ENCODE measurements at places on chromosomes 2 and 18.

GRCh38 chr18:41870191-41870590 is 84.8 kb upstream of the PIK3C3 start:
- no peak for DNase-seq

DNA sequence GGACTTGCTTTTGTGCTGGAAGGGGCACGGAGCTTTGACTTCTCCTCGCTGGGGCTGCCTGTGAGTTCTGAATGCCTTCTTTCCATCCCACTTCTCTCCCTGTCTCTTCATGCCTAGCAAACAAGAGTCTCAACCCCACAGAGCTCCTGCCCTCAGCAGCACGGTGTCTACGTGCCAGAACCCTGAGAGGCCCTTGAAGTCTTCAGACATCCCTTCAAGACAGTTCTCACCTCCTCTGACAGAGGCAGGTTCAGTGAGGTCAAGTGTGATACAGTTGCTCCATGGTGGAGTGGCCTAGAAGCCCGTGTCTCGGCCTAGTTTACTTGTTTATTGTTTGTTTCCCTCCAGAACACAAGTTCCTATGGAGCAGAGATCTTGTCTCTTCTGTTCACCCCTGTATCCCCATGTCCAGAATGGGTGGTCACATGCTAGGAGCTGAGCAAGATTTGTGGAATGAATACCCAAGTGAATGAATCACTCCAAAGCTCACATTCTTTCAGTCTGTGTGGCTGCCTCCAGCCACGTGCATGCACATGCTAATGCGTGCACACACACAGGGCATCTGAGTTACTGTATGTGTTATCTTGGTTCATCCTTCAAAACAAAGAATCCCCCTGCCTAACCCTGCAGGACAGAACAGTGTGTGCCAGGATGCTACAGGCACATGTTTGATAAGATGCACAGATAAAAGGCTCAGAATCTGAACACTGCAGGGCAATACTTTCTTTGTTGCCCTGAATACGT is 391.6 kb downstream of the NBAS start:
- DNase-seq = no peak

- no peak for DNase-seq
Observed at GRCh38 chr2:67272195-67272594, 124.9 kb upstream of the ETAA1 start.

DNA sequence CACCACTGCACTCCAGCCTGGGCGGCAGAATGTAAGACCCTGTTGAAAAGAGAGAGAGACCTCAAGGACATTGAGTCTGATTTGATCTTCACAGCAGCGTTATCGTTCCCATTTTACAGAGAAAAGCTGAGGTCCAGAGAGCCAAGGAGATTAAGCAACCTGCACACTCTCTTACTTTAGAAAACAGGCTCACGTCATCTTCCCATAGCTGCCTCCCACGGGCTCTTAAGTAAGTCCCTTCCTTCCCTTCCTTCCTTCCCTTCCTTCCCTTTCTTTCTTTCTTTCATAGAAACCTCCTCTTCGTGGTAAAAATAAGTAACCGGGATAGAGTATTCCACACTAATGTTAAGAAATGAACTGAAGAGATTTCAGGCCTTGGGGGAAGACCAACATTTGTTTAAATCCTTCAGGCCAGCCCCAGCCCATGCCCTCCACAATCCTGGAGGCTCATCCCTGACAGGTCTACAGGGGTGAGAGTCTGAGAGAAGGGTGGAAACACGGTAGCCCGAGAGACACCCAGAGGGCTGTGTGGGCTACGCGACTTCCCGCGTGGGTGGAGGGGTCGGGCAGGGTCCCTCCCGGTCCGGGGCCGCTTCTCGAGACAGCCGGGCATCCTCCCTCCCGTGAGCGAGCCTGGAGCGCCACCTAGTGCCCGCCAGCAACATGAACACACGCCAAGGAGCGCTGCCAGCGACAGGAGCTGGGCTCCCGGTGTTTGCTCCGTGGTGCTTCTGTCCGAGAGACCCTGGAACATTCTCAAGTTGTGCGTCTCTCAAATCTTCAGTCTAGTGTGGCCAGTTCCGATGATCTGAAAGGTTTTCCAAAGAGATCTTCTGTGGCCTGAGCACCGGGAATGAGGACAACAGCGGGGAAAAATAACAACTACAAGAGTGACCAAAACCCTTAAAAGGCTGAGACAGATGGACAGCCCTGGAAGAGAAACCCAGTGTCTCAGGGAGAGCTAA is 160.3 kb downstream of the INO80D start:
- DNase-seq = peak; percentile 42

- no peak for DNase-seq
Observed at GRCh38 chr2:177599139-177599688, 206.6 kb downstream of the AGPS start.

- DNase-seq = no peak
Observed at GRCh38 chr2:24872344-24873115, 47.5 kb downstream of the ADCY3 start.

- DNase-seq = no peak
Observed at GRCh38 chr2:180508458-180508857, 471.9 kb upstream of the UBE2E3 start.

GRCh38 chr2:72998234-72998651 is 73.3 kb downstream of the SFXN5 start:
- no peak for DNase-seq

DNA sequence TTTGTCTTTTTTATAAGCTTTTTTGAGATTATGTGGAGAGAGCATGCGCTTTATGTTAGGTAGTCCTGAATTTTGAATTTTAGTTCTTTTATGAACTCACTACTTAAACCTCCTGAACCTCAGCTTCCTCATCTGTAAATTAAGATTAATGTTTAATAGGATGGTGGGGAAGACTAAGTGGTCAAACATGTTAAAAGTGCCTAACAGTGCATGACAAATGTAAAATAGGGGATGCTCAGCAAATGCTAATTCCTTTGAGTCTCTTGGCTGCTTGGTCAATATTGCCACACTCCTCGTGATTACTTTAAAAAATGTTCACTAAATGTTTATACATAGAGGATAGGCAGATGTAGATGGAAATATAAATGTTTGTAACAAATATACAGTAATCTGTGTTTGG is 6.8 kb downstream of the BIRC6 start:
- DNase-seq = no peak

DNA sequence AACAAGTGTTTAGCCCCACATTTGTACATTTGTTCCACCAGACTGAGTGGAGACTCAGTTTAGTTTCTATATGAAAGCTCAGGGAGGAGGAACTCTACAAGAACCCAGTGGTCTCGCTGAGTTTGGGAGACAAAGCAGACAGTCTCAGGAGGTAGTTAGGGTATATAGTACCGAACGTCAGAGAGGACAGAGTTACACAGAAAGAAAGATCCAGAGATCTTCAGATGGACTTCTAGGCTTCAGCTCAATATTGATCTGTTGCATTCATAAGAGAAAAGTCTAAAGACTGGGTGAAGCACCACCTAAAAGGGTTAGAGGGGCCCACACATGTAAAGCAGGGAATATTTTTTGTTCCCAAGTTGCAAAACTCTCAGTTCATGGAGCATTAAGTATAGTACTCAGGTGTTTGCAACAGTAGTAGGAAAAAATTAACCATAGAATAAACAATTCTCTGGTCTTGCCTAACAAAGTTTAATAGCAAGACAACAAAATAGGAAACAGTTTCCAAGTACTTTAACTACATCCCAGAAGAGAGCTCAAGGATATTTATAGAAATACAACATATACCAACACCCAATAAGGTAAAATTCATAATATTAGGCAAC is 4.2 kb downstream of the TFPI start:
- DNase-seq = no peak

GRCh38 chr2:73985308-73986084 is 786 bp downstream of the TET3 start:
- peak; percentile 76 for DNase-seq

GRCh38 chr18:26017929-26018328 is 72.5 kb downstream of the SS18 start:
- no peak for DNase-seq

DNA sequence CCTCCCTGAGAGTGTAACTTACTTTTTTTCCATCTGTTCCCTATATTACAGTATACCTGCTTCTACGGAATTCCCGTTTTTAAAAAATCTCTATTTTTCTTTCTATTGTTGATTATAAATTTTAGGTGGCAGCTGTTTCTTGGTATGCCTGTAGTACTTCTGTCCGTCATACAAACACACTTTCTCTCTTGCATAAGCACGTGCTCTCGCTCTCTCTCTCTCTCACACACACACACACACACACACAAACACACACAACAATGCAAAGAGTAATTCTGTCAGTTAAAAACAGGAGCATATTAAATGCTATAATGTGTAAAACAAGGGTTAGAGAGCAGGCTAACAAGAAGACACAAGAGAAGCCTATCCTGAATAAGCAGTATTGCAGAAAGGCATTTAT is 140.5 kb downstream of the THADA start:
- no peak for DNase-seq

DNA sequence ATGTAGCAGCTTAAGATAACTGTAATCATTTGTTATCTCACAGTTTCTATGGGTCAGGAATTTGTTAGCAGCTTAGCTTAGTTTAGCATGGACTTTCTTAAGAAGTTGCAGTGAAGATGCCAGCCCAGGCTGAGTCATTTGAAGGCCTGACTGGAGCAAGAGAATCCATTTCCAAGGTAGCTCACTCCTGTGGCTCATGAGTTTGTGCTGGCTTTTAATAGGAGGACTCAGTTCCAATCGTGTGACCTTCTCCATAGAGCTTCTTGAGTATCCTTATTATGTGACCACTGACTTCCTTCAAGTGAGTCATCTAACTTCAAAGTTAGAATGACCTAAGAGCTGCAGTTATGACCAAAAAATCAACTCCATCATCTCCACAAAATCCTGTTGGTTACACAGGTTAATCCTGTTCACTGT is 1.4 kb downstream of the GPATCH11 start:
- DNase-seq = no peak

DNA sequence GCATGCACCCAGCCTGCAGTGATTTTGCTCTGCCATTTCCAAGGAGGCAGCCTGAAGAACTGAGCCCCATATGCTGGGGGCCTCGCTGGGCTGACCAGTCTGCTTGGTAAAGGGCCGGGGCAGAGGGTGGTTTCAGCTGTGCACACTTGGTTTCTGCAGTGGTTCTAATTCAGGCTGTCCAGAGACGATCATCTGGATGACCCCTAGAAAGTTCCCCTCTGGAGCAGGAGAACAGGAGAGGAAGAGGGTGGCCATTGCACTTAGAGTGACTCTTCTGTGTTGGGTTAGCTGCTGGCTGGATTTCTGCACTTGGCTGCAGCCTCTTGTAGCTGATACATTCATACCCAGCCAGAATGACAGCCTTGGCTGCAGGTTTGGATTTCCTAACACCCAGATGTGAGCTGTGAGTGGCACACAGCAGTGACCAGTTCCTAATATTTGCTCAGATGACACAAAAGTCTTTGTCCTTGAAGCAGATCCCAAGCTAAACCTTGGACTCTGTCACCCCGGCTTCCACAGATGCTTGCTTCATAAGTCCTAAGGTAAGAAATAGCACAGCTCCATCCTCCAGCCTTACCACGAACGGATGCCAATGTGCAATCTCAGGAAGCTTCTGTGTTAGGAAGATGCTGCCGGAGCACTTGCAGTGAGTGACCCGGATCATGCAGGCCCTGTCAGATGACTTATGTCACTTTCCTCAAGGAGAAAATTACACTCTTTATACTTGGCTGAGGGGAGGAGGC is 105.6 kb downstream of the HNRNPLL start:
- DNase-seq = no peak

- no peak for DNase-seq
Observed at GRCh38 chr2:197377670-197378069, 57.2 kb downstream of the SF3B1 start.

GRCh38 chr2:141899740-141900139 is 231.1 kb downstream of the LRP1B start:
- no peak for DNase-seq

GRCh38 chr18:59049721-59050660 is 89.7 kb upstream of the SEC11C start:
- no peak for DNase-seq

DNA sequence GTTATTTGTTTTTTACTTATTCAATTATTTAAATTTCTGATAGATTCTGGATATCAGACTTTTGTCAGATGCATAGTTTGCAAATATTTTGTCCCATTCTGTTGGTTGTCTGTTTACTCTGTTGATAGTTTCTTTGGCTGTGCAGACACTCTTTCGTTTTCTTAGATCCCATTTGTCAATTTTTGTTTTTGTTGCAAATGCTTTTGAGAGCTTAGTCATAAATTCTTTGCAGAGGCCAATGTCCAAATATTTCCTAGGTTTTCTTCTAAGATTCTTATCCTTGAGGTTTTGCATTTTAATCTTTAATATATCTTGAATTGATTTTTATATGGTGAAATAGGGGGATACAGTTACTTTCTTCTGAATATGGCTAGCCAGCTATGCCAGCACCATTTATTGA is 112.7 kb upstream of the SESTD1 start:
- no peak for DNase-seq

DNA sequence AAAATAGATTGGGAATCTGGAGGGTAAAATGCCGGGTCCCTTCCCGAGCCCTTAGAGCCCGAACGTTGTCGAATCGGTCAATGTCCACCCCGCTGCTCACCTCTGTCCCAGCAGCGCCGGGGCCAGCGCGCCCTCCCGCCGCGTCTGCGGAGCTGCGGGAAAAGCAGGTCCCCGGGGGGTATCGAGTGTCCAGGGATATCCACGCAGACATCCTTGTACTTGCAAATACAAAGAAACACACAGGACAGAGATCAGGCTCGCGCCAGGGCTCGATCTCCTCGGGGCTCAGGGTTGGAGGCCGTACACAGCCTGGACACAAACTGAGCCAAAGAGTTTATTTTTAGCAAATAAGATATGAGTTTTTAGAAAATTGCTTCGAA is 2.3 kb upstream of the GATA6 start:
- DNase-seq = no peak

GRCh38 chr2:9535177-9535576 is 20.5 kb downstream of the ADAM17 start:
- no peak for DNase-seq

GRCh38 chr2:181995289-181995688 is 9.6 kb downstream of the PPP1R1C start:
- DNase-seq = no peak

GRCh38 chr18:50610349-50610748 is 50.5 kb downstream of the MAPK4 start:
- no peak for DNase-seq

DNA sequence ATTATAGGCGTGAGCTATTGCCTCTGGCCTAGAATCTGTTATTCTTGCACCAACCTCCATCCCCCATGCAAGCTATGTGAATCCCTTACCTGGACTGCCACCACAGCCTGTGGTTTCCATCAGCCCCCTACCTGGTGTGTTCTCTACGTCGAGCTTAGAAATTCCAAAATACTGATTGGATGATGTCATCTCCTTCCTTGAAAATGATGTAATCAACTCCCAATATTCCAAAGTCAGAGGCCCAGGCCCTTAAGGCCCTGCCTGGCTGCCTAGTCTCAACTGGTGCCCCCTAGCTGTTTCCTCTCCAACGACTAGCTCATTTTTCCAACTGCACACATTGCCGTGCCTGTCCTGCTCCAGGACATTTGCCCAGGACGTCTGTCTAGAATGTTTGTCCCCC is 41.3 kb upstream of the GBX2 start:
- DNase-seq = no peak
